Dermis blood vessel endothelial cell (primary cell): ENCODE measurements at places on chromosomes 5 and 9. TPM values are rescaled to one million over a fixed set of nuclear protein-coding genes. Genes with fewer than 3 reads are reported as not detected.

- peak; percentile 49 for DNase-seq
Measured at GRCh38 chr5:82259172-82259800, 18.9 kb downstream of the RPS23 start.

- peak; percentile 36 for DNase-seq
Measured at GRCh38 chr9:7103771-7104170, 346.0 kb downstream of the KDM4C start.

DNA sequence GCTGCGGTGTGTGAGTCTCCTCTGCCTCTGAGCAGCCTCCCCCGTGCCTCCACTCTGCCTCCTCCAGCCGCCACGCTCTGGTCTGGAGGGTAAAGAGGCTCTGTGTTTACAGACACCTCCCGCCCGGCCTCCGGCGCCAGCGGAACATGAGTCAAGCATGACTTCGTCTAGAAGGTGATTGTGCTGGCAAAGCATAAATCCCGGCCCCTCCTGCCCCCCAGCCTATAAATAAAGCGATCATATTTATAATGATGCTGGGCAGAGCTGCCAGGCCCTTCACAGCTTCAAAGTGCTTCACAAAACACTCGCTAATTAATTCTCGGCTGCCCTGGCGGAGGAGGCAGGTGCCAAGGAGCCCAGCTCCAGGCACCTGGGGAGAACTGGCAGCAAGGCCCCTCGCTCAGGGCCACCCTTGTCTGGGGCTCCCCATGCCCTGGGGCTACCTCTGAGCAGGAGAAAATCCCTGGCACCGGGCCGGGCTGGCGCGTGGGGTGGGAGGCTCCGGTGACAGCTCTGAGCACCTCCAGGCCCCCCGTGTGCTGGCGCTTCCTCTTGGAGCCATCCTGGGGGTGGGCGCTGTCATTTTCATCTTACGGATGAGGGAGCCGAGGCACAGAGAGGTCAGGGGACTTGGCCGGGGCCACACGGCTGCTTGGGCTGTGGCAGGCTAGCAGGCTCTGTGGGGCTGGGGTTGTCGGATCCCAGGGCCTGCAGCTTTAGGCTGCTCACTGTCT is 87.8 kb downstream of the RXRA start:
- peak; percentile 93 for DNase-seq

- DNase-seq = no peak
Measured at GRCh38 chr5:164431634-164432304, 926.4 kb downstream of the MAT2B start.

Gene AGXT2
- 0.05 TPM in 1 of 2 replicates, not detected in the other for total RNA-seq

Gene SLC34A1
- total RNA-seq = not detected in 2 replicates

Gene SPARC
- 756 and 1,107 TPM in 2 replicates for total RNA-seq

- DNase-seq = no peak
Measured at GRCh38 chr9:72726947-72727346, 205.5 kb downstream of the TMC1 start.

Gene SLC6A19
- total RNA-seq = not detected in 2 replicates

Gene SLC6A18
- not detected in 2 replicates for total RNA-seq

DNA sequence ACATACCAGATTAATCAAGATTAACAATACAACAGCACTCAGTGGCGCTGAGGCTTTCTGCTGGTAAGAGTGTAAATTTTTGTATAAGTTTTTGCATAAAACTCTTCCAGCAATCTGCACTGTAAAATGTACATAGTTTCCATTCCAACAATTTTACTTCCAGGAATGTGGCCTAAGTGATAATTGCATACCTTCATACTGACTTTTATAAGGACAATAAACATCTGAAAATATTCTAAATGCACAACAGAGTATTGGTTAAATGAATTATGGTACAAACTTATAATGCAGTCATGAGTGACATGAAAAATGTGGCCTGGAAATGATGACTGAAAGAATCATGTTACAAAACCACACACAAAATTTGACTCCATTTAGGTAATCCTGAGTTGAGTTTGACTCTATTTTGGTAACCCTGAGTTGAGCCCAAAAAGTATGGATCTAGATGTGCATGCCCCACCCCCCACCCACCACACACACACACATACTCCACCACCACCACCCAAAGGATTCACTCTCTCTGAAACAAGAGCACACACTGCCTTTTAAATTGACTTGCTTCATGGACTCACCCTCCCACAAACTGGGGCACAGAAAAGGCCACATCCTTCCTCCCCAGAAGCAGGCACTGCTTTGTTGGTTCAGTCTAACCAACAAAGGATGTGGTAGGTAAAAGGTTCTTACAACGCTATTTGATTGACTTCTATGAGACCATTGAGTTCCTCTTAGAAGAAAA is 137.6 kb downstream of the SUSD1 start:
- DNase-seq = no peak

Gene IL5
- total RNA-seq = not detected in 2 replicates

- DNase-seq = peak; percentile 23
Measured at GRCh38 chr5:134226441-134227192, 744 bp upstream of the PPP2CA start.

DNA sequence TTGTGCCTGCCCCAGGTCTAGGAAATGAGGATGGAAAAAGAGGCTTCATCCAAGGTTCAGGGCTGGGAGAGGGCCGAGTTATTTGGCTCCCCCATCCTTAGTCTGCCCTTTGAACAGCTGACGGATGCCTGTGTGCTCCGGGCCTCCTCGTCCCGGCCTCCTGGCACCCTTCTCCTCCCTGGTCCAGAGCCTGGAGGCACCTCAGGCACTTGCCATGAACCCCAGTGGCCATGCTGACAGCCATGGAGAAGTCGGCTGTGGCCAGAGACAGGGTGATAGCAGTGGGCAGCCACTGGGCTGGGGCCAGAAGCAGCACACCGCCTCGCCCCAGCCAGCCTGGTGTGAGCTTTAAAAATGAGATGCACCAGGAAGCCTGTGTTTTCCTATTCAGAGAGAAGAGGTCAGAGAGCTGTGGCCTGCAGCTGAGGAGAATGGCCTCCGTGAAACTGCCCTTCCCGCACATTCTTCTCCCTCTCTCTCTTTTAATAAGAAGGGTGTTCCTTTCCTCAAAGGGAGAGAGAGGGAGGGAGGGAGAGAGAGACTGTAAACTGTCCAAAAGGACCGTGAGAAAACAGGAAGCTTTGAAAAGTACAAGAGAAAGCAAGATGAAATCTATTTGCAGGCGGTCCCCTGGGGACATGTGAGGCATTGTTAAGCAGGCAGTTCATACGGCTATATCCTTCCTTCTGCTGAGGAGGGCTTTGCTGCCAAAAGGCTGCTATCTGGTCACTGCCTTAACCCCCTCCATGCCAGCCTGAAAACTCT is 55.3 kb downstream of the ZNF366 start:
- DNase-seq = peak; percentile 97

Gene PDGFRB
- total RNA-seq = 9.9 and 17.0 TPM in 2 replicates

GRCh38 chr5:31758803-31759425 is 120.0 kb downstream of the PDZD2 start:
- no peak for DNase-seq
